LoVo (cell line): ENCODE measurements at places on chromosomes 5 and 9.

DNA sequence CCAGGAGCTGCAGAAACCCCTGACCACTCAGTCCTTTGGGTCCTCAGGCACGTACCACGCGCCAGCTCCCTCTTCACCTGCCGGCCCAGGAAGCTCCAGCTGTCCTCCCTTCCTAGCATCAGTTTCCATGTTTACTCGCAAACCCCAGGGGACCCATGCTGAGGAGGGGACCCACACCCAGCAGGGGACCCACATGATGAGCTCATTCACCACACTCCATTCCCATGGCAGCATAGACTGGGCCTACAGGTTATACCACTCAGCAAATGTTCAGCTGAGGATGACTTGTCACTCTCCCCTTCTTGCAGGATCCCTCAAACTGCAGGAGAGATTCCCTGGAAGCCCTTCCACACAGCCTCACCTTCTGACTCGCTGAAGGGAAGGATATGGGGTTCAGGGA, 73.5 kb upstream of the GALNT10 start:
- DNase-seq, result no peak

GRCh38 chr9:136664000-136664915, 1.5 kb downstream of the EGFL7 start:
- DNase-seq, result no peak

DNA sequence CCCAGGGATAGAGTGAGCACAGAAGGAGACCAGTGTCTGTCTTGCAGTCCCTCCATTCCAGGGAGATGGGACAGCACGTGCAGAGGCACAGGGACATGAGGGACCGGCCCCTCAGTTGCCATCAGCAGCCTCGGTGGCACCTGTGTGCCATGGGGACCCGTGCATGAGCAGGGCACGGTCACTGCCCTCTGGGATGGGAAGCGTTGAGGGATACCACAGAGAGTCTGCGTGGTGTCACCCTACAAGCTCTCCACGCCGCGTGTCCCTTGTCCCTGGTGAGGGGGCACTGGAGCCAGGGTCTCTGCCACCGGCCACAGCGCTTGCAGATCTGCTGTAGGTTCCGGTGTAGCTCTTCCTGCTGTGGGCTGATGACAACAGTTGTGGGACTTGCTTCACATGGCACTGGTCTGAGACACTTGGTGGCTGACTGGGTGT, 108.1 kb downstream of the CACNA1B start:
- DNase-seq, result no peak

GRCh38 chr5:71658916-71659662, 60.0 kb upstream of the CARTPT start:
- no peak for DNase-seq

- DNase-seq, result no peak
Observed at GRCh38 chr5:73797132-73797510, 171.1 kb downstream of the ARHGEF28 start.

- no peak for DNase-seq
Observed at GRCh38 chr5:110362261-110362660, 364.2 kb downstream of the TMEM232 start.
